ENCODE measurements at places on chromosomes 16 and 17.

DNA sequence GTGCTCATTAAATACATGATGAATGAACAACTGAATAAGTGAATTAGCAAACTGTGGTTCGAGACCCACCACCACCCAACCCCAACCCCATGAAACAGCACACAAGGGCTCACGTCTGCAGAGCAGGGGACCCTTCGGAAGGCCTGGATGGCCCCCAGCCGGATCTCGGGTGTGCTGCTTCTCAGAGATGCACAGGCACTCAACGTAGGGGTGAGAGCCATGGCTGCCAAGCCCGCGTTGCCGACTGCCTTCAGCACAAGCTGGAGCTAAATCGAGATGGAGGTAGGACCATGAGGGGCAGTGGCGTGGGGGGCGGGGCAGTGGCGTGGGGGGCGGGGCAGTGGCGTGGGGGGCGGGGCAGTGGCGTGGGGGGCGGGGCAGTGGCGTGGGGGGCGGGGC is 93.2 kb downstream of the LITAF start:
- no peak for DNase-seq

- no peak for DNase-seq
Observed at GRCh38 chr17:15348021-15348420, 6.6 kb upstream of the TEKT3 start.

- no peak for DNase-seq
Observed at GRCh38 chr17:41315814-41316445, 420 bp upstream of the KRTAP17-1 start.

DNA sequence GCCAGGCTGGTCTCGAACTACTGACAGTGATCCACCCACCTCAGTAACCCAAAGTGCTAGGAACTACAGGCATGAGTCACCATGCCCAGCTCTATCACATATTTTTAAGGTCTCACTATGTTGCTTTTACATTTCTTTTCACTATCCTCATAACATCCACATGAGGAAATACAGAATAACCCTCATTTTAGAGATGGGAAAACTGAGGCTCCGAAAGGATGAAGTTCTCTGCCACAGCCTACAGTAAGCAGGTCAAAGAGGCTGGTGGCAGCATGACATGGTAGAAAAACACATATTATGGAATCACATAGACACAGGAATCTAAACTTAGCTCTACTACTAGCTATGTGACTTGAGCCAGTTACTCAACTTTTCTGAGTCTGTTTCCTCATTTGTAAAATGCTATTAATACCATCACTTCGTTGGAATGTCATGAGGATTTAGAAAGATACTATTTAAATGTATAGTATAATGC is 32.2 kb downstream of the APPBP2 start:
- DNase-seq: no peak

GRCh38 chr16:450385-450784 is 24.9 kb downstream of the RAB11FIP3 start:
- DNase-seq: no peak

DNA sequence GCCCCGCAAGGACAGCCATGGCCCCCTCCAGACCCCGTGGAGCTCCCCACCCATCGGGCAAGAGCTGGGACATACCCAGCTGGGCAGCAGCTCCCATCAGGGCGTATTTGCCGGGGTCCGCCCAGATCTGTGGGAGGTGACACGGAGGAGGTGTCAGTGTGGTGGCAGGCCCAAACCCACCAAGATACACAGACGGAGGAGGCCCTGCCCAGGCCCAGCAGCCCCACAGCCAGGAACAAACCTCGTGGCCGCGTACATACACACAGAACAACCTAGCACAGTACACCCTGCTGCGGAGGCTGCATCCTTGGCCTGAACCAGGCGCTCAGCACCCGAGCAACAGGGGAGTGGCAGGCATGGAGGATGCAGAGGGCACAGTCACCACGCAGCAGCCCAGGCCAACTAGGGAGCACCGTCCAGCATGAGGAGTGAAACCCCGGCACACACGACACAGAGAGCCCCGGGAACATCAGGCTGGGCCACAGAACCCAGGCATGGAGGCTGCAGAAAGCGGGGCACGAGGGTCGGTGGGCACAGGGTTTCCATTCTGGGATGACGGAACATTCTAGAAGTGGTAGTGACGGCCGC is 4.9 kb upstream of the CCDC154 start:
- no peak for DNase-seq

DNA sequence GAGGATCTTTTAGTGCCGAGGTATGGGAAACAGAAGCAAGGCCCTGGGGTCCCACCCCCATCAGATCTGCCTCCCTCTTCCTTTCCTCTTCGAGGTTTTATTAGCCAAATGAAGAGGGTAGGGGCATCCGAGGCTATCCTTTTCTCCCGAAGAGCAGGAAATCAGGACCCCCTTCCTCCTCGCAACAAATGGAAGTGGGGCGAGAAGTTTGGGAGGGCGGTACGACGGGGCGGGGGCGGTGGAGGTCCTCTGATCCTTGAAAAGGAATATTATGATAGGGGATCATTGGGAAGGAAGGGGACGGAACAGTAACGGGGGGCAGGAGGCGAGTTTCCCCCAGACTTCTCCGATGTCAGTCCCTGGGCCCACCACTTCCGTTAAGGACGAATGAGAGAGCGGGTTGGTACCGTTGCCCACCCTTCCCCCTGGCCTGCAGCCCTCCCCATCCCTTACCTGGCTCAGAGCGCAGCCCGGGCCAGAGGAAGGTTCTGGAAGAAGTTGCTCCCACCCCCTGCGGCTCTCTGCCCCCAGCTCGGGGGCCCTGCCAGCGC is 309 bp downstream of the FOXJ1 start:
- DNase-seq: no peak

- DNase-seq: no peak
Observed at GRCh38 chr16:47847220-47847970, 308.4 kb downstream of the ABCC12 start.

DNA sequence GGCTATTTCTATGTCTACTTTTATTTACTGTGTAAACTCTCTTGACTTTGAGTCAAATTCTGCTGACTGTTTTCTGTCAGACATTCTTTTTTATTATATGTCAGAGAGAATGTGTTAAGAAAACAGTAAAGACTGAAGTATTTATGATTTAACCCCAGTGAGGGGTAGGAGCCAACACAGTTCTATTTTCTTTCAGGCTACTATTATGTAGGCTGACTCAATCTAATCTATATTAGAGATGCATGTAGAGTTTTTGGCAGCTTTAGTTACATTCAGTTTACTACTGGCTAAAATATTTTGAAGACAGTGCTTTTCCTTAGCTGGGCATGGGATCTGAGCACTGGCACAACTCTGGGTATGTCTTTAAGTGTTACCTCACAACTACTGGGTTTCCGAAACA is 1108.0 kb downstream of the CDH11 start:
- no peak for DNase-seq

DNA sequence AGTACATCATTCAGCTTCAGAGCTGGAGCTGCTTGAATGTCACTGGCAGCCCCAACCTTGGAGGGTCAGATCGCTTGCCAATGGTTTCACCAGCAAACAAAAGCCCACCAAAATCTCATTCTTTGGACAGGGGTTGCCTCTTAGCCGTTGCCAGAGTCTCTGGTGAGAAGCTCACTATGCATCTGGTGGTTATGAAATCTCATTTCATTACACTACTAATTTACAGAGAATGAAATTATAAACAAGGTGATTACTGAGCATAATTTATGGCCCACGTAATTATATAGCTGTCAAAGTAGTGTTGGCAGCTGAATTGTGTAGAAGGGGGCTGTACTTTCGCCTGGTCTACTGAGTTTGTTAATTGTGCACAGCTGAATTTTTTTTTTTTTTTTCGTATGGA is 688.9 kb upstream of the KIF2B start:
- no peak for DNase-seq

DNA sequence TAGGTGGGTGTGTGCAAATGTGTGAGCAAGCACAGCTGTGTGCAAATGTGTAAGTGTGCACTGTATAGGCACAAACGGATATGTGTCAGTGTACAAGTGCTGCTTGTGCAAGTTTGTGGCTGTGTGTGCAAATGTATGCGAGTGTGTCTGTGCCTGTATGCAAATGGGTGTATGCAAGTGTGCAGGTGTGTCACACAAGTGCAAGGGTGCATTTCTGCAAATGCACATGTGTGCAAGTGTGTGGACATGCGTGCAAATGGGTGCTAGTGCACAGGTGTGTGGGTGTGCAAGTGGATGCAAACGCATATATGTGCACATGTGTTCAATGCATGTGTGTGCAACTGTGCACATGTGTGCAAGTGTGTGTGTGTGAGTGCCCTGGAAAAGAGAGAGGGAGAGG is 76.5 kb upstream of the TNRC6C start:
- no peak for DNase-seq

DNA sequence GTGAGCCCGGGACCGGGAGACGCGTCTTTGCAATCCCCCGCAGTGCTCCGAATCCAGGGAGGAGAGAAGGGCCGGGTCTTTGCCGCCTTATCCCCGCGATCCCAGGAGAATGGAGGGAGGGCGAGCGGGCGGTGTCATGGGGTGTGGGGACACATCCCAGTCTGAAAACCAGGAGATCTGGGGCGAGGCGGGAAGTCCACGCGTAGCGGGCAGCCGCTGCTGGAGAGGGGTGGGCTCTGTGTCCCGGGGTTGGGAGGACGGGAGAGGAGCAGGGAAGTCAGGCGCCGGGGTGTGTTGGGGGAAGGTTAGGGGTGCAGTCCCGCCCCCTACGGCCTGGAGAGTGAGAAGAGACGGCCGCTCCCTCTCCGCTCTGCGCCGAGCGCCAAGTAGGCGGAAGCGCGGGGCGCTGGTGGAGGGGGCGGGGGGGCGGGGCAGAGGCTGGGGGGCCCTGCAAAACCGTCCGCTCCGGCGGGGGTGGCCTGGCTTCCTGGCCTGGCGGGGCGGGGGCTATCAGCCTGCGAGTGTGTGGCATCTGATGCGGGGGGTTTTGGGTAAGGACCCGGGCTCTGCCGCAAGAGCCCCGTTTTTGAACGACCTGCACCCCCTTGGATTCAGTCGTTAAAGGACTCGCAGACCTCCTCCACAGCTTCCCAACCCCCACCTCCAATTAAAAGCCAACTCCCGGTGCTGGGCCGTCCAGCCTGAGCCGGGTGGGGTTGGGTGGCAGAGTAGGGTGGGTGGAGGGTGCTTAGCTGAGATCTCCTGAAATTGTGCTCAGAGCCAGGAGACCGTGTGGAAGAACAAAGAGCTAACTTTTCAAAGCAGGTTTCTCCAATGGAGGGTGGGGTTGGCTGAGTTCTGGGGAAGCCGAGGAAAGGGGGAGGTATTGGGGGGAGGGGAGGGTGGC is 654 bp downstream of the LASP1 start:
- peak; percentile 83 for DNase-seq

GRCh38 chr16:90019543-90020259 is 445 bp upstream of the DBNDD1 start:
- DNase-seq: peak; percentile 63

GRCh38 chr17:47757386-47757785 is 24.4 kb downstream of the TBX21 start:
- DNase-seq: no peak

GRCh38 chr16:67329901-67330300 is 3.3 kb downstream of the LRRC36 start:
- DNase-seq: no peak

GRCh38 chr17:49707246-49707607 is 537 bp downstream of the SLC35B1 start:
- no peak for DNase-seq

GRCh38 chr16:66503030-66503429 is 46.9 kb downstream of the TK2 start:
- DNase-seq: peak; percentile 73

- no peak for DNase-seq
Observed at GRCh38 chr16:21338537-21339268, 60.6 kb upstream of the CRYM start.

DNA sequence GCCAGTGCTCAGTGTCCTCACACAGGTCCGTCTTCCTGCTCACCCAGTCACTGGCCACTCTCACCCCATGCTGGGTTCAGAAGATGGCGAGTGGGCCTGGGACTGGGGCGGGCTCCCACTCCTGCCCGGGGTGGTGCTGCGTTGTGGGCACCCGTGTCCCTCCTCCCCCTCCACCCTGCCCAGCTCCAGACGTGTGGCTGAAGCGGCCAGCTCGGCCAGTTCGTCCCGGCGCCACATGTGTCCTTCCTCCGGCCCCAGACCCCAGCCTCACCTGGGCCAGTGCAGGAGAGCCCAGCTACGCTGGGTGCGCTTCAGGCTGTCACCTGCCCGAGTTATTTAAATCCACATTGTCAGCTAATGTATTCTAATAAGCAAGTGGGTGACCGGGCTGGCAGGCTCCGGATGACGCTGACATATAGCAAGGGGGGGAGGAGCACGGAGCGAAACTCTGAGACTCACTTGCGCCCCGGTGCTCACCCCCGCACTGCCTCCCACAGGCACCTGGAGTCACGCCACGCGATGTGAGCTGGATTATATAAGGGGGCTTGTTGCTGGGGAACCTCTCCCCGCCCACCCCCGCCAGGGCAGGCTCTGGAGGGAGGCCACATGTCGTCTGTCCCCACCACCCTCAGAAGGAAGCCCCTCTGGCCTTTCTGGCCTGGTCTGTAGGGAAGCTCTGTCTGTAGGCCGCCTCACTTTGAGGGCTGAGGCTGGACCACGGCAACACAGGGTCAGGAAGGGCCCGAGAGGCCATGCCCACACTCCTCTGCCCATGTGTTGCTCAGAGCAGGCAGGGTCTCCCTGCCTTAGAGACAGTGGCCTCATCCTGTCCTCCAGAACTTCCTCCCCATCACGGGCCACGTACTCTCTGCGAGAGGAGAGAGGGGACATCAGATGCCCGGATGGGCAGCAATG is 7.1 kb upstream of the BAIAP2 start:
- DNase-seq: peak; percentile 19

GRCh38 chr16:31696968-31697743 is 169.5 kb downstream of the AHSP start:
- DNase-seq: no peak

GRCh38 chr17:81095383-81095762 is 60.4 kb downstream of the BAIAP2 start:
- DNase-seq: no peak

- DNase-seq: no peak
Observed at GRCh38 chr16:31496670-31497069, 11.5 kb downstream of the RUSF1 start.

GRCh38 chr17:63696381-63696961 is 3.5 kb downstream of the LIMD2 start:
- no peak for DNase-seq

- DNase-seq: no peak
Observed at GRCh38 chr17:80703142-80703478, 158.5 kb downstream of the RPTOR start.

GRCh38 chr16:84356591-84357116 is 11.7 kb upstream of the ATP2C2 start:
- no peak for DNase-seq

DNA sequence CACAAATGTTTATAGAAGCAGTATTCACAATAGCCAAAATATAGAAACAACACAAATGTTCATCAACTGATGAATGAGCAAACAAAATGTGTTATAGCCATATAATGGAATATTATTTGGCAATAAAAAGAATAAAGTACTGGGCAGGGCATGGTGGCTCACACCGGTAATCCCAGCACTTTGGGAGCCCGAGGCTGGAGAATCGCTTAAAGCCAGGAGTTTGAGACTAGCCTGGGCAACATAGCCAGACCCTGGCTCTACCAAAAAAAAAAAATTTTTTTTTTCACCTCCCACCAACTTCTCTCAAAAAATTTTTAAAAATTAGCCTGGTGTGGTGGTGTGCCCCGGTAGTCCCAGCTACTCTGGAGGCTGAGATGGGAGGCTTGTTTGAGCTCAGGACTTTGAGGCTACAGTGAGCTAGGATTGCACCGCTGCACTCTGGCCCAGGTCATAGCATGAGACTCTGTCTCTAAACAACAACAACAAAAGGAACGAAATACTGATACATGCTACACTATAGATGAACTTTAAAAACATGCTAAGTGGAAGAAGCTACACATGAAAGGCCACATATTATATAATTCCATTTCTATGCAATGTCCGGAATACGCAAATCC is 10.7 kb upstream of the PECAM1 start:
- DNase-seq: no peak

GRCh38 chr17:14304222-14304772 is 3.4 kb downstream of the HS3ST3B1 start:
- DNase-seq: no peak

Measured in left ventricle myocardium superior (tissue), 1 donor.